ENCODE measurements at places on chromosomes 6 and 20. TPM values are rescaled to one million over a fixed set of nuclear protein-coding genes. Genes with fewer than 3 reads are reported as not detected.
A peak's percentile ranks its signal among the peaks of the same experiment; 100 is the strongest.

PCSK2 gene
- not detected for total RNA-seq

MYT1 gene
- total RNA-seq, result not detected

HCRTR2 gene
- not detected for total RNA-seq

CLDN20 gene
- total RNA-seq, result not detected

PTCRA gene
- total RNA-seq, result not detected

TRAPPC3L gene
- total RNA-seq, result not detected

DNA sequence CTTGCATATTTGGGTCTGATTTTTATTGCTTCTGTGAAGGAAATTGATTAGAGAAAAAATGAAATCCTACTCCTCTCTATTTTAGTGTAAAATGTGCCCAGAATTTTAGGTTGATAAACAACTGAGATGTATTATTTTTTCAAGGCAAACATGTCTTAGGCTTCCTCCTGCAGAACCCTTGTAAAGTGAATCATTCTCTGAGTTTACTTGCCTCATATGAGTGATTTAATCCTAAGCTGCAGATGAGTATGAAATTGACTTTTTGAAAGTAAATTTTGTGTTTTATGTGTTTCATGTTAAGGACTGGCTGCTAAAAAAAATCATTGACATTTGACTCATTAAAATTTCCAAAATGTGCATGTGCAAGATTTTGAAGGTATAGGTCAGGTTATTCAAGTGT, 138.5 kb upstream of the PHACTR1 start:
- DNase-seq, result no peak

- DNase-seq, result no peak
These were observed 20.5 kb downstream of the RFPL4B start for GRCh38 chr6:112367628-112368027.

- no peak for DNase-seq
These were observed 36.8 kb upstream of the MRPS18A start for GRCh38 chr6:43724354-43724753.

GRCh38 chr6:22838345-22838744, 269.0 kb downstream of the HDGFL1 start:
- DNase-seq, result no peak

DNA sequence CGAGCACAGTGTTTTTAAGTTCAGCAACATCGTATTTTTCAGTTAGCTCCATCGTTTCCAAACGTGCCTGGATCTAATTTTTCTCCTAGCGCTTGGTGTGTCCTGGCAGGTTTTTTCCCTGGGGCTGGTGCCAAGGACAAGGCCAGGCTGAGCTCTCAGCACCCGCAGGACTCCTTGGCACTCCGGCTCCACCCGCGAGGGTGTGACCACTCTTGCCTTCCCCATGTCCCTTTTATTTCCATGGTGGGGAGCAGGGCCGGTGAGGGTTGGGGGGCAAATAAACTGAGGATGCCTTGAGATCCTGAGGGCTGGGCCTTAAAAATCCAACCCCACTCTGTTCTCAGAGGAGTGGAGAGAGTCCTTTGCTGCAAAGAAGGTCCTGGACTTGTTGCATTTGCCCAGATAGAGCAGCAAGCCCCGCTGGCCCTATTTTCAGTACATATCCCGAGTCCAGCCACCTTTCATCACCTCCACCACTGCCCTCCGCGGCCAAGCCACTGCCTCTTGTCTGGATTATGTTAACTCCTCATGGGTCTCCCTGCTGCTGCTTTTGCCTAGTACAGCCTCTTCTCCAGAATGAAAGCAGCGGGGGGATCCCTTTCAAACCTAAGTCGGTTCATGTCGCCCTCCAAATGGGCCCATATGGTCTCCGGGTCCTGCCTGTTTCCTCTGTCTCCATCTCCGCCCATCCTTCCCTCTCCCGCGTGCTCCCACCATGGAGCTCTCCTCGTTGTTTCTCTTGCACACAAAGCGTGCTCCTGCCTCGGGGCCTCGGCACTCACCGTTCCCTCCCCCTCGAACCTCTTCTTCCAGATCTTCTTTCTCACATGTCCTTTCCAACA, 4.5 kb upstream of the RAB44 start:
- peak; percentile 28 for DNase-seq

All from MG63 (cell line).